ENCODE measurements at places on chromosomes 7 and 10. TPM values are rescaled to one million over a fixed set of nuclear protein-coding genes. Genes with fewer than 3 reads are reported as not detected.

Gene ITGB8
- total RNA-seq, result 2.1 TPM

Gene PVRIG
- total RNA-seq, result 46.3 TPM

Gene SDHAF3
- total RNA-seq, result 9.8 TPM

Gene RET
- total RNA-seq, result 0.37 TPM

Gene ZCCHC24
- 1.8 TPM for total RNA-seq

Gene ANKRD61
- total RNA-seq, result not detected

Gene FAM25C
- not detected for total RNA-seq

Gene ASZ1
- total RNA-seq, result not detected

Gene SH3PXD2A
- 15.4 TPM for total RNA-seq

Gene ARHGEF5
- total RNA-seq, result 10.5 TPM

Gene CUZD1
- total RNA-seq, result 1.9 TPM

Gene CYP2C9
- not detected for total RNA-seq

- no peak for DNase-seq
Observed at GRCh38 chr7:138658889-138659288, 42.3 kb downstream of the SVOPL start.

DNA sequence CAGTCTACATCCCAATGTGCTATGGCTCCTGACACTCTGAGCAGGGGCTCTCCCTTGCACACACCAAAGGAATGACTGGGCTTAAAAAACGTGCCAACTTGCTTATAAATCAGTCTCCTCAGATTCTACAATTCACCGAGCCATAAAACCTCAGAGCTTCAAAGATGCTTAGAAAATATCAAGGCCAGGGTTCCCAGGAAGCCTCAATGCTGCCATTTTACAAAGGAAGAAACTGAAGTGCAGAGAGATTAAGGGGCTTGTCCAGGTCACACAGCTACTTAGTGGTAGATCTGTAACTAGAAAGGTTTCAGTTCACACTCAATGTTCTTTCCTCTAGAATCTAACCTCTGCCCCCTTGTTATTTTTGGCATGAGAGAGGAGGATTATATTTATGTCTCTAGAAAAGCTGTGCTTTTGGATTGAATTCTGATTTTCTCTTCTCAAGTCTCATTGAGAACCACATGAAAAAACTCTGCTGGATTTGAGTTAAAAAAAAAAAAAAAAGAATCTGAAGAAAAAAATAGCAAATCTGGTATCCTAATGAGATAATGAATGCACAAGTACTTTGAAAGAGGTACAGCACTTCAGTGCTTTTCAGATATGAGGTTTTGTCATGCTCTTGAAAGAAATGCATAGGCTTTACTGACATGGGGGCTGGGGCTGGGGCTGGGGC is 22.3 kb upstream of the TSPAN33 start:
- no peak for DNase-seq

GRCh38 chr10:21813946-21814345 is 189.6 kb downstream of the DNAJC1 start:
- no peak for DNase-seq

GRCh38 chr10:49139028-49139845 is 5.4 kb upstream of the FAM170B start:
- no peak for DNase-seq

GRCh38 chr7:91618776-91619765 is 261.4 kb downstream of the MTERF1 start:
- no peak for DNase-seq

DNA sequence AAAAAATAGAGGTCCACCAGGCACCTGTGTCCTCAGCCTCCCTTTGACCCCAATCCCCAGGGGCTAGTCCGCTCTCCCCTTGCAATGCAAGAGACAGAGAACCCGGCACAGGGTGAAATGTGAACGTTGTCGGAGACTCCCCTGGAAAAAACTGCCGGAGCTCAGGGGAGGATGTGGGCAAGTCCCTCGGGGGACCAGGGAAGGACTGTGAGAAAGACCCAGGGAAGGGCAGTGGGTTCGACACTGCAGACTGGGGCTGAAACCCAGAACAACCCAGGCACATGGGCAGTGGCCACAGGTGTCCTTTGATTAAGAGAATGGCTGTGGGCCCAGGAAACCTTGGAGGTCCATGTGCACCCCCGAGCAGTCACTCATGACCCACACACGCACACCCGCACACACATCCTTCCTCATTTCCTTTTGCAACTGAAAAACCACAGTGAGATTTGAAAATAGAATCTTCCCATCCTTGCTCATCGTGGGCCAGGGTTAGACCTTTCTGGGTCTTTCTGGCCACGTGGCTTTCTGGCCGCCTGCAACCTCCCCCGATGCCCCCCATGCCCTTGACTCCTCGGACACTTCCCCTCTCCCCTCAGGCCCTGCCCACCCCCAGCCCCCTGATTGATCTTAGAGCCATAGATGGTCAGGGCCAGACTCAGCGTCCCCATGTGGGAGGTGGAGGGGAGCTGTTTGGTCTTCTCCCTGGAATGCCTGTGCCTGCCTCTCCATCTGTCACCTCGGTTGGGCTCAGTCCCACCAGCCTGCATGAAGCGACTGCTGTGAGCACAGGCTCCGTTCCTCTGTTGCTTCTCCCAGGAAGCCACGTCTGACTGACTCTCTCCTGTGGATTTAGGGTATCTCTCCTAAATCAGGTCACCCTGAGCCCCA is 7.9 kb downstream of the LAT2 start:
- DNase-seq, result no peak

DNA sequence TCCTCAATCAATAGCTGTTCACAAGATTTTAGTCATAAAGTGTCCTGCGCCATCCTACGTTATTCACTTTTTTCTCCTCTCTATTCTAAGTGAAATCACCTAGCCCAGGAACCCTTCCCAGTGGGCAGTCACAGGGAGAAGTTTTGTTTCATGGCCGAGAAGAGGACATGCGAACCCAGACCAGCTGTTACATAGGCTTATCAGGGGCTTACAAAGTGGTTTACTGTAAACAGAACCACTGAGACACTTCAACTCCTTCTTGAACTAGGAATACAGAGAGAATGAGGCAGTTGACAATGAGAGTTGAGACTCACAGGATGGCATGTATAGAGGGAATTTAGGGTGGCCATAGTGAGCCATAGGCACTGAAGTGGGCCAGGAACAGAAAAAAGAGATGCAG is 246.9 kb upstream of the GLI3 start:
- DNase-seq, result no peak

GRCh38 chr10:84065804-84066601 is 73.3 kb upstream of the GHITM start:
- DNase-seq, result no peak

DNA sequence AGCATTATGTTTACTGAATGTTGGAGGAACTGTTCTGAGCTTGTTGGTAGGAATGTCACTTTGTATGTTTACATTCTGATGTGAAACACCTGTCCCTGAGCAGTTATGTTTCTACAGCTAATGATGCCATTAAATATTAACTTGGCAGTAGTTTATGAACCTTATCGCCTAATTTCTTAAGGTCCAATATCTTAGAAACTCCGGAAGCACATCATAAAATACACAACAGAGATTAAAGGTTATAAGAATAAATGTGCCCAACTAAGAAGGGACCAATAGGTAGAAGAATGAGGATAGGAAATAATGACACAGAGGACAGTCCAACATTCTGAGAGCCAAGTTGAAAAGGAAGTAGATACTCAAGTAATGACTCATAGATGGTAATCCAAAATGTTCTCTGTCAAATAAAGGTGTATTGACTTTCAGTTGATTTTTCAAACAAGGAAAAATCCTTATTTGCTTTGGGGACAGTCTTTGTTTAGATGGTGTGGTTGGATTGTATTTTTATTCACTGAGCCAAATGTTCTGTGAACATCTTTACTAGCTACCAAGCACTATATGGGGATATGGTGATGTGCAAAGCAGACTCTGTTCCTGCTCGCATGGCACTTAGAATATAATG is 31.9 kb downstream of the LCOR start:
- DNase-seq, result no peak

DNA sequence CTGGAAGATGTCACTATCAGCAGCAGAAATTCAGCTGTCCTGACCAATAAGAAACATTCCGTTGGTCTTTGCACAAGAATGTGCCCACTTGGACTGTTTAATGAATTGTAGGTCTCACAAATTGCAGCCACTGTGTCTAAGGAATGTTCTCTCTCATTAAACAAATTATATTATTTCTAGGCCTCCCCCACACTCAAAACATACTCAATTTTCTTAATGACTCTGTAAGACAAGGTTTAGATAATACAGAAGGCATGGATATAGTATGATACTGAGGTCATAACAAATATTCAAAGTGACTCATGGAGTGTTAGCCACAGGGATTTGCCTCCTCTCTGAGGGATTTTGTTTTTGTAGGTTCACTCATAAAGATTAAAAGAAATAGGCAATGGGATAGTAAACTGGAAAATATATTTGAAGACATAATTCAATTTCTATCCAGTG is 197.5 kb downstream of the PTN start:
- DNase-seq, result no peak

GRCh38 chr7:121985476-121986030 is 112.6 kb downstream of the PTPRZ1 start:
- no peak for DNase-seq

- DNase-seq, result no peak
Observed at GRCh38 chr7:40571796-40572195, 437.0 kb downstream of the SUGCT start.

GRCh38 chr7:77348371-77348813 is 67.8 kb downstream of the GSAP start:
- DNase-seq, result no peak

GRCh38 chr10:125043841-125044658 is 102.1 kb downstream of the ZRANB1 start:
- no peak for DNase-seq

DNA sequence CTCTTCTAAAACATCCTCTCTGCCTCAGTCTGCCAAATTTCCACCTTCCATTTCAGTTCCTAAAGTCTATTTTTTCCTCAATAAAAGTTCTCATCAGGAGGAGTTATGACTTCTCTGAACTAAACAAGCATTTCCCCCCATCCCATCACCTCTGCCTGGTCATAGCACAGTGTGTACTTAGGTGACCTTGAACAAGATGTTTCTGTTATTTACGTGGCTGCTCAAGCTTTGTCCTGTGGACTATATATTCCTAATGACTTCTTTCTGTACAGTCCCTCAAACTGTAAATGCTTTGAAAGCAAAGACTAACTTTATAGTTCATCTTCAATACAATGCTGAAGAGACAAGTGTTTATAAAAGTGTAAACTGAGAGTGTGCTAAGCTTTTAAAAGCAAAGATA is 166.9 kb downstream of the CPEB3 start:
- DNase-seq, result no peak

- DNase-seq, result peak; percentile 84
Observed at GRCh38 chr7:31023877-31024276, 28.2 kb upstream of the ADCYAP1R1 start.

- no peak for DNase-seq
Observed at GRCh38 chr10:6297951-6298381, 95.2 kb downstream of the PFKFB3 start.

DNA sequence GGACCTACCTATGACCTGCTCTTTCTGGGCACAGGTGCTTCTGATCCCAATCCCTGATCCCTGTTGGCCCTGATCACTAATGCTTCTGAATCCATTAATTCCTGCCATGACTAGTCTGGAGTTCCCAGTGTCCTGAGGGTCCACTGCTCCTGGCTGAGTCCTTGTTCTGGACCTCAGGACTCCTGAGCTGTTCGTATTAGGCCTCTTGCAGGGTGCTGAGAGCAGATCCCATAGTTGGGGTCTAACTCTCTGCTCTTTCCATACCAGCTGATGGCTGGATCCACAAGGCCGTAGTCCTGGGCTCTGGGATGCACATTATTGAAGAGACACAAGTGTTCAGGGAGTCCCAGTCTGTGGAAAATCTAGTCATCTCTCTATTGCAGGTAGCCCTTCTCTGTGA is 7.0 kb downstream of the MRPL43 start:
- DNase-seq, result no peak

GRCh38 chr7:96636979-96637378 is 72.7 kb downstream of the SEM1 start:
- no peak for DNase-seq

DNA sequence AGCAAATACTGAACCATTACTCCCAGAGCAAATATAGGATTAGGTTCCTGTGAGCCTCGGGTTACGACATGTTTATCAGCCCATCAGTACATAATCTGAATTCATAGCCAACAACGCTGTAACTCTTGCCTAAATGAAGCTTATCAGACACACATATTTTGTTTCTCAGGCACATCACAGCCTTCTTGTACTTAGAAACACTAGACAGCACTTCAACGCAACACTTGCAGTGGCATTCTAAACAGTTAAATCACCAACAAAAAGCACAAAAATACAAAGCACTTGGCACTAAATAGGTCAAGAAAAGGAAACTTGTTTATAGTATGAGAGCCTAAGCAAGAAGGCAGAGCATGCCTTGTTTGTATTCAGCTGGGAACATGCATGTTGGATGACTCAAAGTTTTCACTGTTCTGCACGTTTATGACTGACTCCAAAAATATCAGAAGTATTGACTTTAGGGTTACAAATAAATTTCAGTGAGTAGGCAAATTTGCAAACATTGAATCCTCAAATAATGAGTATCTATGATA is 75.0 kb downstream of the VPS50 start:
- DNase-seq, result no peak

- DNase-seq, result peak; percentile 34
Observed at GRCh38 chr7:98107313-98107721, 655 bp downstream of the LMTK2 start.

DNA sequence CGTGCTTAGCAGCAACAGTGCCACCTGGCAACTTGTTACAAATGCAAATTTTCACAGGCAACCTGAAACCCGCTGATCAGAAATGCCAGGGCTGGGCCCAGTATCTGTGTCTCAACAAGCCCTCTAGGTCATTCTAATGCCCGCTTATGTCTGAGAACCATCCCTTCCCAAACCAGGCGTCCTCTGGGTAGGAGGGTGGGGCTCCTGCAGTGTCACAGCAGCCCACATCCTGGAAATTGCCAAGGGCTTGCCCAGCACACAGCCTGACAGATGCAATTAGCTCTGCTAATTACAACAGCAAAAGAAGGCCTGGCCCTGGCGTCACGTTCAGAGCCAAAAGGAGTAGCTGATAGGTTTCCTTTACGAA is 15.9 kb downstream of the ITPRIP start:
- no peak for DNase-seq

DNA sequence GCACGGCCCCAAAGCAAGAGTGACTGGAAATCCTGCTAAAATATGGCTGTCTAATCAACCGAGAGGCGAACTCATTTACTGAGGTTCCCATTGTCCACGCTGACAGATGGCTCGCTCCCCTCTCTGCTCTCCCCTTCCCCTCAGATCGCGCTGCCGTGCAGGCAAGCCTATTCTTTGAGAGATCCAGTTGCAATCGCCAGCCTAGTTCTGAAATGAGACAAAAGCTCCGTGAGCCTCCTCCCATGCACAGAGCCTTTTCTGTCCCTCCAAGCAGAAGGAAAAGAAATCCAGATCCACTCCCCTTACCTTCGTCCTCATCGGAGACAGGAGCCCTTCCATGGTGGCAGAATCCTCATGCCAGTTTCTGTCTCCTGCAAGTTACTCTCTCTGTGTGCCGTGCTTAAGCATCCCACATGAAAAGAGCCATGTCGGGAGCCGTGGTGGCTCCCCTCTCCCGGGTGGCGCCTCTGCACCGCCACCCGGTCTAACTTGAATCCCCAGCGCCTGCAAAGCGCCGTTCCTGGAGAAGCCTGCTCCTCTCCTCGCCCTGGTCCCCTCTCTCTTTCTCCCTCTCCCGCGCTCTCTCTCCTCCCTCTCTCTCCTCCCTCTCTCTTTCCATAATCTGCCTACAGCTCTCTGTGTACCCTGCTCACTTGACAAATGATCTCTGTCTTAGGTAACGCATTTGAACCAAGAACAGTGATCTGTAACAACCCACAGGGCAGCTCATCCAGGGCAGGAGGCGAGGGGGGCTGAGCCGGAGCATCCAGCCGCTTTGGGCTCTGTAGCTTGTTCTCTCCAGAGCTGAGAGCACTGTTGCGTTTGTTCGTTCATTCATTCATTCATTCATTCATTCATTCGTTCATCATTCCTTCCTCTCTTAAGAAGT is 156.8 kb downstream of the FRMD4A start:
- no peak for DNase-seq

All from CD4-positive, CD25-positive, alpha-beta regulatory T cell (primary cell).